Fibroblast of skin of back (primary cell): ENCODE measurements at places on chromosomes 16 and 17.
A peak's percentile ranks its signal among the peaks of the same experiment; 100 is the strongest.

GRCh38 chr16:19583665-19584300, 28.3 kb downstream of the VPS35L start:
- peak; percentile 48 for DNase-seq

DNA sequence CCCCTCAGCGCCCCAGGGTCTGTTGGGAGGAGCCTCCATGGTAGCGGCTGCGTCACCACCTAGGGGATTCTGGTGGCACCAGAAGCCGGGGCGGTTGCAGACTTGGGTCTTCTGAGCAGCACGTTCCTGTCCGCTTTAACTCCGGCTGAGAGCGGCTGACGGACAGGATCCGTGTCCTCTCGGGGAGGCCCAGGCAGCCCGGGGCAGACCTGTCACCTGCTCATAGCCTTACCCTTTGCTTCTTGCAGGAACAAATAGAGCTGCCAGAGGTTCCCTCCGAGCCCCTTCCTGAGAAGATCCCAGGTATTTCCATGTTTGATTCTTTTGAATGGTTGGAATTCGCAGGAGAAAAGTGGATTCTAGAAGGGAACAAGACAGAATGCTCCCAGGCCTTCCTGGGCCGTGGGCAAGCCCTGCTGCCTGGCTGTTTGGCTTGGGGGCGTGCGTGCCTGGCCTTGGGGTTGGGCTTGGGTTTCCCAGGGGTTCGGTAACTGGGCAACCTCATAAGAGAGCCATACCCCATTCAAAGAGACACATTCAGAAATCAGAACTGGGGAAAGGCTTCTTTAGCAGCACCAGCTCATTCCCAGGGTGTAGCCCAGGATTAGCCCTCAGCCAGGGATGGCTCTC, 6.6 kb downstream of the CHMP6 start:
- DNase-seq = no peak

DNA sequence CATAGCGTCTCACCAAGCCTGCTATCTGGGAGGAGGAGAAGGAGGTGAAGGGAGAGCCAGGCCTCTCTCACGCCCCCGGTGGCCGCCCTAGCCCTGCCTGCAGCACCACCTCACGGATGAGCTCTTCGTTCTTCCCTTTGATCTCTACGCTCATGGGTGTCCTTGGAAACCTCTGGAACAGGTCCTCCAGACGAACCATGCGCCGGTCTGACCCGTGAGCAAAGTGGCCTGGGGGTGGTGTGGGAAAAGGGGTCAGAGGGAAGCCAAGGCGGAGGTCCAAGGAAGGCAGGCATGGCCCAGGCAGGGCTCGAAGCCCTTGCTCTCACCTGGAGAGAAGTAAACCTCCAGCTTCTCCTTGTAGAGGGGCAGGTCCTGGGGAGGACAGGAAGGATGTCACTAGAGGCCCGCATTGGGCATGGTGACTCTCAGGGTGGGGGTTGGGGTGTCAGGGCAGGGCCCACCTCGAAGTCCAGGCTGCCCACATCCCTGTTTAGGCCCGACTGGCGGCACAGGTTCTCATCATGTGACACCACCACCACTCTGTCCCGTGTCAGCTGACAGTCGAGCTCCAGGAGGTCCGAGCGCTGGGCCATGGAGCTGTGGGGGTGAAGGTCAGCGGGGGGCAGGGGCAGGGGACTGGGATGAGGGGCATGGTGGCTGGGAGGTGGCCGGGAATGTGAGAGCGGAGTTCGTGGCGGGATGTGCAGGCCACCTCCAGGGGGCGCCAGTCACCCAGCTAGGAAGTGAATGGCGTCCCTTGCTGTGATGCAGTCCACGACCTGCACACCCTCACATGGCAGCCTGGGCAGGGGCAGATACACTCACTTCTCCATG, 923 bp downstream of the GDPD3 start:
- peak; percentile 45 for DNase-seq

- DNase-seq = no peak
These were observed 10.9 kb upstream of the RAB11FIP3 start for GRCh38 chr16:414395-415169.

GRCh38 chr17:9115214-9116191, 94.2 kb downstream of the NTN1 start:
- DNase-seq = peak; percentile 80

DNA sequence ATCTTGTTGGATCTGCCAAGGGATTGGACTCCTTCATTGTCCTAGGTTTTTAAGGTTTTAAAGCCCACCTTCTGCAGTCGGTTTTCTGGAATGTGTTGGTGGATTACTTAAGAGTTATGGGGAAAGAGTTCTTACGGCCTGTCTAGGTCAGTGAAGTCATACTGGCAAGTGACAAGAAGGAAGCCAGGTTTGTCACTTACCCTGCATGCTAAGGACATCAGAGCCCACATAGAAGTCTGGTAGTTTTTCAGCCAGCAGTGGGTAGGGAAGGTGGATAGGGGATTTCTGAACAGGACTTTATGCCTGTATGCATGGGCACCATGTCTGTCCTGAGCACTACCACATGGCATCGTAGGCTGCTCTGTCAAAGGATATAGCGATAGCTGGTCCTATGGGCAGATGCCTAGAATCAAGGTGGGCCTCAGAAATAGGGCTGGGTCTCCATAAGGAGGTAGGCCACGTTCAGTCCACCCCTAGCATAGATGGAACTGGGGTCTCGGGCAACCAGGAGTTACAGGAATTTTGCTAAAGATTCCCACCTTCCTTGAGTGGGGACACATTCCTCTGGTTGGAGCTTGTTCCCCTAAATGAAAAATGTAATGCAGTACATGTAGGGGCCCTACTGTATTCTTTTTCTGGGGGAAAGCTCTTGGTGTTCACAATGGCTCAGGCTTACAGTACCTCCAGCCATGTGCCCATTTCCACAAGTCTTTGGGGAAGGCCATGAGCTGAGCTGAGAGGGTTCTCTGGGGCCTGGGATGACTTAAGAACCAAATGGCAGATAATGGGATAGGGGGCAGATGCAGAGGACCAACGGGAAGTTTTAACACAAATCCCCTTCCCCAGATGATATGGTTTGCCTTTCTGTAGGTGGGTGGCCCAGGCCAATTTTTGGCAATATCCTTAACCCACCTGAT, 27.5 kb downstream of the TRPV2 start:
- no peak for DNase-seq

- peak; percentile 4 for DNase-seq
These were observed 676 bp downstream of the CPD start for GRCh38 chr17:30379303-30379902.

- no peak for DNase-seq
These were observed 31.5 kb downstream of the AXIN2 start for GRCh38 chr17:65529761-65530522.

GRCh38 chr16:31351942-31352325, 3.0 kb upstream of the ITGAX start:
- DNase-seq = no peak

GRCh38 chr17:28626818-28627217, 12.8 kb upstream of the RSKR start:
- no peak for DNase-seq

GRCh38 chr16:7742626-7743025, 410.0 kb downstream of the RBFOX1 start:
- DNase-seq = no peak

DNA sequence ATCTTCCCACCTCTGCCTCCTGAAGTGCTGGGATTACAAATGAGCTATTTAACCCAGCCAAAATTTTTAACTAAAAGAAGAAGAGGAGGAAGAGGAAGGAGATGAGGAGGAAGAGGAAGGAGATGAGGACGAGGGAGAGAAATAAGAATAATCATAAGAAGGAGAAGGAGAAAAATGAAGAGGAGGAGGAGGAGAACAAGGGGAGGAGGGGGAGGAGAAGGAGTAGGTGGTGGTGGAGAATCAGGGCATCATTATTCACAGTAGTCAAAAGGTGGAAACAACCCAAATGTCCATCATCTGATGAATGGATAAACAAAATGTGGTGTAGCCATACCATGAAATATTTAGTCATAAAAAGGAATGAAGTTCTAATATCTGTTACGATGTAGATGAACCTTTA, 21.2 kb upstream of the MGAT5B start:
- DNase-seq = no peak

GRCh38 chr16:85412911-85413520, 200.1 kb upstream of the GSE1 start:
- no peak for DNase-seq

DNA sequence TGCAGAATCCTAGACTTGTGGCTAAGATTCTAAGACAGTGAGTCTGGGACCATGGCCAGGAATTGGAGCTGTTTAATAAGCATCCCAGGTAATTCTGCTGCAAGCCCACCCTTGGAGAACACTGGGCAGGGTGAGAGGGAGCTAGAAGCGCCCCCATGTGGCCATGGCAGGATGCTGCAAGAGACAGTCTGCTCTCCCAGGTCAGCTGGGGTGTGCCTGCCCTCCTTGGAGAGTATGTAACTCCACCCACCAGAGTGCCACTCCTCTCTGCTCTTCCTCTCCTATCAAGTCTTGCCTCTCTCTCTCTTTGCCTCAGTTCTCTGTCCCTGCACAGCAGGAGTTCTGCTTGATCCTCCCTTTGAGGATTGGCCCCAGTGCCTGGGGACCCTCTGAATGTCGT, 14.9 kb downstream of the RCVRN start:
- DNase-seq = no peak

DNA sequence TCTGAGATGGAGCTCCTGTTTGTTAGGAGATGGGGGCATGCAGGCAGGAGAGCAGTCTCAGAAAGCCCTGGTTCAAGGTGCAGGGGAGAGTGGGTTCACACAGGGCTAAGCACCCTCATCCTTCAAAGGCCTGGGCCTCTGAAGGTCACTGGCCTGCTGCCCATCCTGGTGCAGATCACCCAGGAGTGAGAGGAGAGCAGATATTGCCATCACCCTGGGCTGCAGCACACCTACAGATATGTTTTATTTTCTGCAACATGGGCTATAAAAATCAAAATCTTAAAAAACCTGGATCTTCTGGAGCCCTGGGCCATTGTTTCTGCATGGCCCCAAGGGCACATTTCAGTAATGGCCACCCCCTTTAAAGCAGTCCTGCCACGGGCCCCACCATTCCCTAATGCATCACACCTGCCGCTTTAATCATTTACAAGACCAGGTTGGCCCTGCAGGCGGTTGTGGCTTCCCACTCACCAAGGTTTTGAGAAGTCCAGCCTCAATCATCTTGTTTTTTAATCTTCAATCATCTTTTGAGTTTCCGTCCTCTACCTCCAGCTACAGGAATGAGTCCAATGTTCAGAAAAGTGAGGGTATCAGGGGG, 20.4 kb upstream of the NUP93 start:
- no peak for DNase-seq

DNA sequence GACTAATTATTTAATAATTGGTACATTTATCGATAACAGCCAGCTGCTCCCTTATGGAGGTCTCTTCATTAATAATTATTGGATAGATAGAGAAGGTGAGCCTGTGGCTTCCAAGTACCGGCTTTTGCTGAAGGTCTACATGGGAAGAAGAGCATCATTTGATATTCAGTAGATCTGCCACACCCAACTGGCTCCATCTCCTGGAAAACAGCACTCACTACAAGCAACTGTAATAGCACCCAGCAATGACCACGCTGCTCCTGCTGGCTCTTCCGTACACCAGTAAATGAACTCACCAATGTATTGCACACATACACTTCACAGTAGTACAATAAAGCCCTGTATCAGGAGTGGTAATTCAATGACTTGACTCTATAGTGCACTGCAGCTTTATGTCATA, 19.5 kb downstream of the MARVELD3 start:
- peak; percentile 38 for DNase-seq

DNA sequence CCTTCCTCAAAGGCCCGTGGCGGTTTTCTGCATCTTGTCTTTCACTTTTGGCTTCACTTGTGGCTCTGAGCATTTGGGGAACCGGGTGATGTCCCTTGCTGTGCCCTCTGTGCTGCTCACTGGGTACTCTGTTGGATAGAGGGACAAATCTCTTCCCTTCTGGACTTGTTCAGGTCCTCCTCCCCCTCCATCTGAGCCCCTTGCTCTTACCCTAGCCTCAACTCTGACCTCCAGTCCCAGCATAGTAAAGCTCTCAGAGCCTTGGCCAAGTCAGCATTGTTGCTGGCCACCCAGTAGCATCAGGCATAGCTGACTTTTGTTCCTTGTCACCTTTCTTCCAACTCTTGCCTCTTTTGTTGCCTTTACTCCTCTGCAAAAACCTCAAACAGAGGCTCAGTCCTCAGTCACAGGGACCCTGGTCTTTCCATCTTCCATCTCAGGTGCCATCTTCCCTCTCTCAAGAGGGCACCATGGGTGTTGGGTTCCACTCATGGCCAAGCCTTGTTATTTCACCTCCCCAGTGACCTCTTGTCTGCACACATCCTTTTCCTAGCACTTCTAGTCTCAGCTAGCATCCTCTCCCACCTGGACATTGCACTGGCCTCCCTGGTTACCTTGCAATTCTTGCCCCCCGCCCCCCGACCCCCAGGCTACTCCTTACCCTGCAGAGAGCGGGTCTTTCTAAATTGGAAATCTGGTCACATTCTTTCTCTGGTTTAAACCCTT, 393 bp upstream of the PSMB10 start:
- peak; percentile 70 for DNase-seq

DNA sequence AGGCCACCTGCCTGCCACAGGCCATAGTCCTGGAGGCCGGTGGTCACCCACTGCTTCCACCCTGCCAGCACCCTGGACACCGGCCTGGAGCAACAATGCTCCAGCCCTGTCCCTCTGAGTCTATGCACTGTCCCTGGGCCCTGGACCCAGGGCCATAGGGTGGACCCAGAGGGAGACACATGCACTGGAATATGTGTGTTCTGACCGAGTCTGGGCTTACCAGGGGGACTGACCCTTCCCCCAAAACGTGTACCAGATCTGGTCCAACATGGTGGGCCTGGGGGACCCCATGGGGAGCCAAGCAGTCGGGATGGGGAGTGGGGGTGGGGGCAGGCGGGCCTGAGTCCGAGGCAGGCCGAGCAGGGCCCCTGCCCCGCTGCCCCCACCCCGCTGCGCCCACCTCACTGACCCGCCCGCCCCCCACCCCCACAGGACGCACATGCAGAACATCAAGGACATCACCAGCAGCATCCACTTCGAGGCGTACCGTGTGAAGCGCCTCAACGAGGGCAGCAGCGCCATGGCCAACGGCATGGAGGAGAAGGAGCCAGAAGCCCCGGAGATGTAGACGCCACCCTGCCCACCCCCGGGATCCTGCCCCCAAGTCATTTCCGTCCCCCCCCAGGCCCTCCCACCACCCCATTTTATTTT, 357.4 kb downstream of the SEC14L1 start:
- no peak for DNase-seq

- DNase-seq = no peak
These were observed 53.0 kb upstream of the RPL38 start for GRCh38 chr17:74150428-74151025.

DNA sequence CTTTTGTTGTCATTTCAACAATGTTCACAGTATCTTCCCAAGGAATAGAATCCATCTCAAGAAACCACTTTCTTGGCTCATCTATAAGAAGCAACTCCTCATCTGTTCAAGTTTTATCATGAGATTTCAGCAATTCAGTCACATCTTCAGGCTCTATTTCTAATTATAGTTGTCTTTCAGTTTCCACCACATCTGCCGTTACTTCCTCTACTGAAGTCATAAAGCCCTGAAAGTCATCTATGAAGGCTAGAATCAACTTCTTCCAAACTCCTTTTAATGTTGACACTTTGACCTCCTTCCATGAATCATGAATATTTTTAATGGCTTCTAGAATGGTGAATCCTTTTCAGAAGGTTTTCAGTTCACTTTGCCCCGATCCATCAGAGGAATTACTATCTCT, 102.1 kb downstream of the CDH13 start:
- no peak for DNase-seq

- DNase-seq = no peak
These were observed 1001.6 kb upstream of the CDH8 start for GRCh38 chr16:63037761-63038396.

- peak; percentile 54 for DNase-seq
These were observed 75.4 kb downstream of the YPEL2 start for GRCh38 chr17:59406808-59407381.
